ENCODE measurements at places on chromosomes 2 and 18.

- no peak for DNase-seq
These were observed 13.5 kb upstream of the GPR39 start for GRCh38 chr2:132403146-132403545.

DNA sequence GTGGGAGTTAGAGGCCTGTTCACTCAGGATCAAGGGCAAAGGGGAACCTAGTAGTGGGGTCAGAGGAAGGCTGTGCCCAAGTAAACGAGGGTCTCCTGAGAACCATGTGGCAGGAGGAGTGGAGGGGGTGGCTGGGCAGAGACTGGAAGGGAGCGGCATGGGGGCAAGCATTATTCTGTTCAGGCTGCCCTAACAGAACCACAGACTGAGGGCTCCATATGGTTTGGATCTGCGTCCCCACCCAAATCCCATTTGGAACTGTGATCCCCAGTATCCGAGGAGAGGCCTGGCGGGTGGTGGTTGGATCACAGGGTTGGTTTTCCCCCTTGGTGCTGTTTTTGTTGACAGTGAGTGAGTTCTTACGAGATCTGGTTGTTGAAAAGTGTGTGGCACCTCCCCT is 287.0 kb downstream of the PHLPP1 start:
- DNase-seq, result no peak

DNA sequence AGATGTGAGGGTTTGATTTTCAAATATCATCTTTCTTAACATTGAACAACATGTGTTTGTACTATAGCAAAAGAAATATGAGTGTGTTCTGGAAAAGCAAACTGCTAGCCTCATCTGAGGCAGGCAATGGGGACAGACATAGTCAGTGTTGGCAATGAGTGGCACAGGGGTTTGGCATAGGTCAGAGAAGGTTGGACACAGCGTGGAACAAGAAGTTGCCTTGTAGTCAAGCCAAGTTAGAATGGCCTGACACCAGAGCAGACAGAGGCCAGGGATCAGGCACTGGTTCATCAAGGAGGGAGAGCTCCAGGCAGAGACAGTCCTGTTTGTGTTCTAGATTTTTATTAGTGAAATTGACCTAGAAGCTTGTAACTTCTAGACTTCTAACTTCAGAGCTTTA is 100.8 kb upstream of the TANK start:
- no peak for DNase-seq

DNA sequence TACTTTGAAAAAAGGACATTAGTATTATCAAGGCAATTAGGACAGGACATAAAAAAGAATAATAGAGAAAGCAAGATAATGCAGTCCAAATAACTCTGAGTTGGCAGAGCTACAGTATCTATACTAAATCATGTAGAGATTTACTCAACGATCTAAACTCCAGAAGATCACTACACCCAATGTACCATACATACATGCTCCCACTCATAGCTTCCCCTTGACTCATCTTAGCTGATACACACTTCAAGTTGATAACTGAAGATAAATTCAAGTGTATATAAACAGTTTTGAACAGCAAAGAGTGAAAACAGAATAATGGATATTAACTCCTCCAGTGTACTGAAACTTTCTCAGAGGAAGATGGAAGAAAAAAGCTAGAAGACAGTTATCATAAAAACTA is 78.5 kb downstream of the SESTD1 start:
- DNase-seq, result no peak

DNA sequence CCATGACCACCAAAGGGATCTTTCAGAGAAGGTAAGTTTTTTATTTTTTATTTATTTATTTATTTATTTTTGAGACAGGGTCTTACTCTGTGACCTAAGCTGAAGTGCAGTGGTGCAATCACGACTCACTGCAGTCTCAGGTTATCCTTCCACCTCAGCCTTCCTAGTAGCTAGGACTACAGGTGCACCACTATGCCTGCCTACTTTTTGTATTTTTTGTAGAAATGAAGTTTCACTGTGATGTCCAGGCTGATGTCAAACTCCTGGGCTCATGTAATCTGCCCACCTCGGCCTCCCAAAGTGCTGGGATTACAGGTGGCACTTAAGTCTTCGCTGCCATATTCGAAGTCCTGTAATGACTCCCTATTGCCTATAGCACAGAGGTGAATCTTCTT is 342.5 kb downstream of the CYRIA start:
- DNase-seq, result no peak

GRCh38 chr2:128494640-128495321 is 176.1 kb upstream of the HS6ST1 start:
- peak; percentile 47 for DNase-seq

- no peak for DNase-seq
These were observed 88.3 kb downstream of the CAMKMT start for GRCh38 chr2:44450082-44450481.

- DNase-seq, result no peak
These were observed 54.1 kb downstream of the NBAS start for GRCh38 chr2:15507061-15507460.

DNA sequence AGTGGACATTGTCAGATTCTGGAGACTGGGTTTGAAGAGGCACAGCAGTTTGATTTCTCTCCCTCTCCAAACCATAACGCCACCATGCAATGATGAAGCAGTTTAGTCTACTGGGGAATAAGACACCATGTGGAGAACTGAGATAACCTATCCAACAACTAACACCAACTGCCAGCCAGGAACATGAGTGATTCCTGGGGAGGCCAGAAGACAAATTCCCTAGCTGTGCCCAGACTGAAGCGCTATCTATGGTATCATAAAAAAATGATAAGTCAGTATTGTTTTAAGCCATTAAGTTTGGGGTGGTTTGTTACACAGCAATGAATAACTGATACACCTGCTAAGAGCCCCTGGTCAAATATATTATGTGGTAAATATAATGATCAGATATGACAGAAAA is 129.3 kb downstream of the EXOC6B start:
- DNase-seq, result no peak

DNA sequence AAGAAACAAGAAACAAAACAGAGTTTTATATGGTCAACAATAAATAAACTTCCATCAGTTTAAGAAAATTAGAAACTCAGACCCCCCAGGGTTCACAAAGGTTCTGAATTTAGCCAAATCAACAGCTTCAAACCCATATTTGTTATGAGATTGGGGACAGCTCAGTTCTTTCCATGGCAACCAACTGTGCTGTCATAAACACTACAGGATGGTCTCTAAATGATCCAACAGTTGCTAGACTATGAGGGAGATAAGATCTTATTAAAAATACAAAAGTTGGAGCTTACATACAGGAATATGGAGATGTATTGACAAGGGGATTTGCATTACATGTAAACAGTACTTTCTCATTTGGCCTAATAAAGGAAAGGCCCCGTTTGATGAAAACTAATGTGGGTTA is 154.6 kb upstream of the CTAGE1 start:
- no peak for DNase-seq

DNA sequence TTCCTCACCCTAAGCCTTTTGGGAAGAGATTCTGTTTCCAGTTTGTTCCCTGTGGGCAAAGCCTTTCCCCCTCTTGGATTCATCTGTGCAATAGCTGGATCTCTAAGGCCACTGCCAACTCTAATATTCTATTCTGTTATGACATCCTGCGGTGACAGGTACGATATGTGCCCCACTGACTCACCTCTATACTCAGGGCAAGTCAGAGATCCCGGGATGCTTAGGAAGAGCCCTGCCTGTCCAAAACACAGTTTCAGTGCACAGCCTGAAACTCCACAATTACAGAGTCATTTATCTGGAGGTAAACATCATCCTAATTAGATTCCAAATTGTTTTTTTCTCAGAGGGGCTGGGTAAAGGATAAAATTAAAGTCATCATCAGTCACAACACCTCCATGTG is 190.2 kb downstream of the TFCP2L1 start:
- no peak for DNase-seq

DNA sequence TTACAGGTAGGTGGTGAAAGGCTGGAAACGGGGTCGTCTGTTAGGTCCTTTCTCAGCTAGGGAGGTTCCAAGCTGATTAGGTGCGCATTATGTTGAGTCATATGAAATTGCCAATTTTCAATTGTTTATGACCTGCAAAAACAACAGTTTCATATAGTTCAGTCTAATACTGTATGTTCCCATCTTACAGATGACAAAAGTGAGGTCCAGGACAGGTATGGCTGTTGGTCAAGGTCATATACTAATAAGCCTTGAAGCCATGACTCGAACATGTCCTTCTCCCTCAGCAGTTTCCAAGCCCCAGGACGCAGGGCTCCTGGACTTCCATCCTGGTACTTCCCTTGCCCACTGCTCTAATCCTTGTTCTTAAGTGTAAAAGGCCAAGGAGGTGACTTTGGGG is 81.7 kb upstream of the MCFD2 start:
- DNase-seq, result no peak

DNA sequence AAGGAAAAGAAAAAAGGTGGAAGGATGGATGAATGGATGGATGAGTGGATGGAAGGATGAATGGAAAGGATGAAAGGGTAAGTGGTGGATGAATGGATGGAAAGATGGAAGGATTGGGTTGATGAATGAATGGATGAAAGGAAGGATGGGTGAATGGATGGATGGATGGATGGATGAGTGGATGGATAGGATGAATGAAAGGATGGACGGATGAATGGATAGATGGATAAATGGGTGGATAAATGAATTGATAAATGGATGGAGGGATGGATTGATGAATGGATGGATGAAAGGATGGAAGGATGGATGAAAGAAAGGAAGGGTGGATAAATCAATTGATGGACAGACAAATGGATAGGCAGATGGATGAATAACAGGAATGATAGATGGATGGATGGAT is 48.2 kb upstream of the OTOF start:
- no peak for DNase-seq

GRCh38 chr18:77209587-77209986 is 40.1 kb upstream of the GALR1 start:
- DNase-seq, result no peak

DNA sequence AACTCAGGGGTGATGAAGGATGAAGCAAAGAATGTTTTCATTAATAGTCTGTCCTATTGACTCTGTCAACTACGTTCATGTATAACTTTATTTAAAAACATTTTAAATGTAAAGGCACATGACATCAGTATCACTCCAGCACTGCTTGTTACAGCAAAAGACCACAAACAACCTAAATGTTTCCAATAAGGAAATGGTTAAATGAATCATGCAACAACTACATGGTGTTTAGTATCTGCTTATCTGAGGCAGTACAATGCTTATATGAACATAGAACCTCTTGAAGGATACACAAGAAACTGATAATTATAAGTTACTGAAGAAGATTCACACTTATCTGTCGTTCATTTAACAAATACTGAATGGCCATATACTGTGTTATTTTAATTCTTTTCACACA is 8.4 kb downstream of the BARD1 start:
- no peak for DNase-seq

GRCh38 chr2:17667898-17668297 is 85.7 kb downstream of the SMC6 start:
- DNase-seq, result no peak

GRCh38 chr18:40066368-40066767 is 1888.7 kb upstream of the PIK3C3 start:
- DNase-seq, result no peak

DNA sequence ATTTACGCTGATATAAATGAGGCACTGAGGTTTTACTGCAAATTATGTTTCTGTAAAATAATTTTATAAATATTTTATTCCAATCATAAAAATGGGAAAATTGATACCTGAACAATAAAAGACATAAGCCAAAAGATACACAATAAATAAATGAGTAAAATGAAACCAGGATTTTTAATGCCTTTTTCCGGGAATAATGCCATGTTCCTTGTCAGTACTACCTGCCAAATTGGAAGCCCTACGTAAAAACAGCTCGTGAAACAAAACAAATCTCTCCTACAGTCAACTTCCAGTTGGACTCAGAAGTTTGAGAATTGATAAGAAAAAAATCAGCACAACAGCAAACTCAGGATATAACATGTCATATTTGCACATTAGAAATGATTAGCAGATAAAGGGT is 18.0 kb downstream of the GALNT3 start:
- no peak for DNase-seq

DNA sequence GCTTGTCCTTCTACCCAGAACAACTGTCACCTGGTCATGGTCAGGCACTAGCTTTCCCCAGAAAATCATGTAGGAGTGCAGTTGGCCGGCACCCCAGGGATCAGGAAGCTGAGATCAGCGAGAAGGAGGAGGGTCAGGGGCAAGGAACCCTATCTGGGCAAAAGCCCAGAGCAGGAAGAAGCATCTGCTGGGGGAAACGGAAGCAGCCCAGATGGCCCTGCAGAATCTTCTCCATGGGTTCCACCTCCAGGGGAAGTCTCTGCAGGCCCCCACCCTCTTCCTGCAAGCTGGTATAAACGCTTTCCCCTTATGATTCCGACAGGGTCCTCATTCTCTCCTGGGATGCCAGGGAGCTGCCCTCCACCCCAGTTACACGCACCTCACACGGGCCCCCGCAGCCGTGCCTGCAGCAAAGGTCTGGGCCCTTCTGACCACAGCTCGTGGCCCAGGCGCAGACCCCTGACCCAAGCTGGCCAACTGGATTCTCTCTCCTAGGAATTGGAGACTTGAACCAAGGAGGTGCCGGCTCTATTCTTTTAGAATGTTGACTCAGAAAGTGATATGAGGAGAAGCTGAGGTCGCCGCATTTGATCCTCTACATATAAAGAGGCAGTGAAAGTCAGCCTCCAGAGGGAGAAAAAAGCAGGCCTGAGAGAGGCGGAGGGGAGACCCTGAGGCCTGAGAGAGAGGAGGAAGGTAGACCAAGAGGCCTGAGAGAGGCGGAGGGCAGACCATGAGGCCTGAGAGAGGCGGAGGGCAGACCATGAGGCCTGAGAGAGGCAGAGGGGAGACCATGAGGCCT is 71.0 kb downstream of the STPG4 start:
- DNase-seq, result peak; percentile 53

DNA sequence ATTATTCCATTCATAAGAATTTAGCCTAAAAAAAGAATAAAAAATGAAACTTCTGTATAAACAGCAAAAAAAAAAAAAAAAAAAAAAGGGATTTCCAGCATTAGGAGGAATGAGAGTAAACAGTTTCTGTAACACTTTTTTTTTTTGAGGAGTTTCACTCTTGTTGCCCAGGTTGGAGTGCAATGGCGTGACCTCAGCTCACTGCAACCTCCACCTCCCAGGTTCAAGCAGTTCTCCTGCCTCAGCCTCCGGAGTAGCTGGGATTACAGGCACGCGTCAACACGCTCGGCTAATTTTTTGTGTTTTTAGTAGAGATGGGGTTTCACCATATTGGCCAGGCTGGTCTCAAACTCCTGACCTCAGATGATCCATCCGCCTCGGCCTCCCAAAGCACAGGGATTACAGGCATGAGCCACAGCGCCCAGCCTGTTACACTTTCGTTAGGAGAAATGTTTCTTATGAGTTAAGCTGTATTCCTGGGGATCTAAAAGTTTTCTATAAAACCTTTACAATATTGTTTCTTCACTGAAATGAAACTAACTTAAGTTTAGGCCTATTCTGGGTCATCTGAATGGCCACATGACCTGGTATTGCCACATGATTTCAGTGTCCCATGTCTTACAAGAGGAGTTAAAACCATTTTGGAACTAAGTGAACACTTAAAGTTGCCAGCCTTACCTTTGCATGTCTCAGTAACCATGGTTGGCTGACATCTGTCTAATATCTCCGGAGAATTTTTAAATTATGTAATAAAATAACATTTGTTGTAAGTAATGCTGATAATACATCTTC is 17.5 kb downstream of the SMAD2 start:
- no peak for DNase-seq

Measured in SK-N-SH (cell line).